NCI-H1436 treated with DMSO at 0.1 percent for 48 hours (cell line): ENCODE measurements at places on chromosomes 11 and 22.

- no peak for DNase-seq
Measured at GRCh38 chr11:5280582-5281102, 10.9 kb upstream of the HBE1 start.

- no peak for DNase-seq
Measured at GRCh38 chr22:41070665-41071331, 21.6 kb upstream of the EP300 start.

- no peak for DNase-seq
Measured at GRCh38 chr11:79086056-79086455, 354.8 kb downstream of the TENM4 start.

GRCh38 chr11:113817162-113817561, 37.6 kb downstream of the CLDN25 start:
- DNase-seq, result no peak

DNA sequence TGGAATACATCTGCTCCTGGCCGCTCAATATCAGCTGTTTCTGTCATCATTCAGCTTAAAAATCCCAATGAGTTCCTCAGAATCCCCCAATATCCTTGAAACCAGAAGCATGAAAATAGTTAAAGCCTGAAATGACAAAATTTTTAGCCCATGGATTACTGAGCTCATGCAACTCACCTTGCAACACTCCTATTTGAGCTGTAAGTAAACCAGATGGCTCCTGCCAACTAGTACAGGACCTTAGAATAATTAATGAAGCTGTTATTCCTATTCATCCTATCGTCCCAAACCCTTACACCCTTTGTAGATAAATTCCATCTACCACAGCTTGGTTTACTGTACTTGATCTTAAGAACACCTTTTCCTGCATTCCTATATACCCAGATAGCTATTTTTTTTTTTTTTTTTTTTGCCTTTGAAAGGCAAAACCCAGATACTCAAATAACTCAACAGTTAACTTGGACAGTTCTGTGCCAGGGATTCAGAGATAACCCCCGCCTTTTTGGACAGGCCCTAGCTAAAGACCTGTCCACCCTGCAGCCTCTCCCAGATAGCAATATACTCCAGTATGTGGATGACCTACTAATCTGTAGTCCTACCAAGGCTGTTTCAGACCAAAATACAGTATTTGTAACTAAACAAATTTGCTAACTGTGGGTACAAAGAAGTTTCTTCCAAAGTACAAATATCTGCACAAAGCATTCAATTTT, 10.1 kb upstream of the BTBD10 start:
- no peak for DNase-seq

DNA sequence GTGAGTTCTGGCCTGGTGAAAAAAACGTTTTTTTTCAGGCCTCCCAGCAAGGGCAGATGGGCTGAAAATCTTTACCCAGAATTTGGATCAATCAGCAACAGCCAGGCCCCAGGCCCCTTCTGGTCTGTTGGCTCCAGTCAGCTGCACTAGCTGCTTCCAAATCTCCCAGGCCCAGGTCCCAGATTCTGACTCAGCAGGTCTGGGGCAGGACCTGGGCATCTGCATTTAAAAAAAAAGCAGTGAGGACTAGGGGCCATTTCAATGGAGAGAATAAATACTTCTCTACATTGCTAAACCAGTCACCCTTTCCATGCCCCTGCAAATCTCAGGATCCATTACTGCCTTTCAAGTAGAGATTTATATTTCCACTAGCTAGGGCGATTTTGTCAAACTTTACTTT, 4.3 kb downstream of the SLC15A3 start:
- no peak for DNase-seq

DNA sequence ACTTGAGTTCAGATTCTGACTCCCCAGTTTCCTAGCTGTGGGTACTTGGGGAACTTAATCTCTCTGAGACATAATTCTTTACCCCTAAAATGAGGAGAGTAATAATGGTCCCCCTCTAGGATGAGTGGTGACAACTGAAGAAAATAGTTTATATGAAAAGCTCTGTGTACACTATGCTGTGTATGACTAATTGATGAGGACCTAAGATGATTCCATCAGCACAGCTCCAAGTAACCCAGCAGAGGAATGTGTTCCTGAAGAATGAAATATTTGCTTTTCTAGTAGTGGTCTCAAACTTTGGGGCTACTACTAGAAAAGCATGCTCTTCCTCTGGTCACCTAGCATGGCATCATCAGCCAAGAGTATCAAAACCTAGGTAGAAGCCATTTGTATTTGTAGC, 217.3 kb upstream of the NARS2 start:
- no peak for DNase-seq

DNA sequence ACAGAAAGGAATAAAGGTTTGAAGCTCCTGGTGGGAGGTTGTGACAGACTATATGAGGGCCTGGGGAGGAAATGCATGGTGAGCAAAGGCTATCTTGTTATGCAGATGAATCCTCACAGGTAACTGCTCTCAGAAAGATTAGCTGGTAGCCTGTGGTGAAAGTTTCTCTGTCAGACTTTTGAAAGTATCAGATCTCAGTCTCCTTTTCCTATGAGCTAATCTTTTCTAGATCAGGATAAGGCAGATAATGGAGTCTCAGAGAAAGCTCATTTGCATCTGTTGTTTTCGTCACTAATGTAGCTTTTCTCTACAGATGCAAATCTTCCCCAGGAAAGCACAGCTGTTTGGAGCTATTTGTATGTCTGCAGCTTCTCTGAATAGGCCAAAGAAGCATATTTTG, 21.0 kb upstream of the OR6X1 start:
- DNase-seq, result no peak

- DNase-seq, result no peak
Measured at GRCh38 chr11:61637277-61637676, 42.9 kb upstream of the DAGLA start.

DNA sequence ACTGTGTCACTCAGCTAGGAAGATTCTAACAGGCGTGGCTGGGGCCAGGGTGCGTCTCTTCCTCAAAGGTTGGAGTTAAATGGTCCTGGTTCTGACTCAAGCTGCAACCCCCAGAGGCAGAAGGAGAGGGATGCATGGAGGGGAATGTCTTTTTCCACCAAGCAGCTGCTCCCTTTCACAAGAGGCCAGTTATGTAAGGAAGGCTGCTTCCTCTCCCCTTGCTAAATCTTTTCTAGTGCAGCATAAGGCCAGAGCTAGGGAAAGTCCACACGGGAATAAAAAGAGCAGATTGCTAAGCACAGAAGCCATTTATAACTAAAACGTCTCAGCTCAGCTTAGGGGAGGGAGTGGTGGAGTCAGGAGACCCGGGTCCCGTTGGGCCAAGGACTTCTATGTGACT, 10.0 kb downstream of the PVALB start:
- no peak for DNase-seq

- no peak for DNase-seq
Measured at GRCh38 chr11:112504056-112504455, 243.4 kb upstream of the PLET1 start.

- no peak for DNase-seq
Measured at GRCh38 chr11:65375012-65375411, 7.4 kb downstream of the SLC25A45 start.

DNA sequence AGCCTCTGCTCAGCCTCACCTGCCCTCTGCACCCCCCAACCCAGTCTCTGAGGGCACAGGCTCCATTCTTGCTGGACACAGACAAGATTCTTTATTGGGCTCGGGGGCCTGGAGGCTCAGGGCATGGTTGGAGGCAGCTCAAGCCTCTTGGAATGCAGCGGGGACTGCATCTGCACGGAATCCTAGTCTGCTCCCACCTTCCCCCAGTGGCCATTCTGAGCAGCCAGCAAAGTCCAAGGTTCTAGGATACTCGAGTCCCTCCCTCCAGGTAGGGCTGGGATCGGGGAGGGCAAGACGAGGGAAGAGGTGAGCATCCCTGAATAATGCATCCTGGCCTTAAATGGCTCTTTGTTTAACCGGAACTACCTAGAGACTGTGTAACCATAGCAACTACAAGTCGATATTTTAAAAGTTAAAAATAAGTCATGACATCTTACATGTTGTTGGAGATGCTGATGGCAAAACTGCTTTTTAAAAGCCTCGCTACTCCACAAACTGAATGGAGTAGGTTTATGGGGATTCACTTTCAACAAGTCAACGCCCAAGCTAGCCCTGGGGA, 10.7 kb upstream of the IGSF22 start:
- DNase-seq, result no peak

- DNase-seq, result no peak
Measured at GRCh38 chr11:46159680-46160079, 38.4 kb upstream of the PHF21A start.

- DNase-seq, result no peak
Measured at GRCh38 chr11:69473276-69473845, 8.1 kb upstream of the LINC01488 start.

DNA sequence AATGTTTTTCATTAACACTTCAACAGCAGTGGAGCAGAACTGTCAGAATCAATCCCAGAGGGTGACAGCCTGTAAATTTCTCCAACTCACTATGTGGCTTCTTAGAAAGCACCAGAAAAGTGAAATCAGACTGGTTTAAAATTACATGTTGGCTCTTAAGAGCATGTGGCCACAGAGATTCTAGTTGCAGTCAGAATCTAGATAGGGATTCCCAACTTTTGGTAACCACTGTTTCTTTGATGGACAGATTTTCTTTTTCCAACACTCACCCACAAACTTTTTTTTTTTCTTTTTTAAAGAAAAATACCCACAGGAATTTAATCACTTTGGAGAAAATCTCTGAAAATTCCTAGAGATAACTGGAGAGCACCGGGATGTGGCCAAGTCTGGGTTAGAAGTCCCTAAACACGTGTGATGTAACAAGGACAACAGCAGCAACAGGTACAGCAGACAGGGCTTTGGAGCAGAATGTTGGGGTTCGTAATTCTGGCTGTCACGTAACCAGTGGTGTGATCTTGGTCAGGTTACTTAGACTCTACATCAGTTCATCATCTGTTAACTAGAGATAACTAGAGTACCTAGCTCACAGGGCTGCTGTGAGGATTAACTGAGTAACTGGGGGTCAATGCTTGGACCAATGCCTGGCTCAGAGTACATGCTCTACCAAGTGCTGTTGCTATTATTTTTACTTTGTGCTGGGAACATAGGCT, 100.1 kb downstream of the NAT10 start:
- DNase-seq, result no peak

DNA sequence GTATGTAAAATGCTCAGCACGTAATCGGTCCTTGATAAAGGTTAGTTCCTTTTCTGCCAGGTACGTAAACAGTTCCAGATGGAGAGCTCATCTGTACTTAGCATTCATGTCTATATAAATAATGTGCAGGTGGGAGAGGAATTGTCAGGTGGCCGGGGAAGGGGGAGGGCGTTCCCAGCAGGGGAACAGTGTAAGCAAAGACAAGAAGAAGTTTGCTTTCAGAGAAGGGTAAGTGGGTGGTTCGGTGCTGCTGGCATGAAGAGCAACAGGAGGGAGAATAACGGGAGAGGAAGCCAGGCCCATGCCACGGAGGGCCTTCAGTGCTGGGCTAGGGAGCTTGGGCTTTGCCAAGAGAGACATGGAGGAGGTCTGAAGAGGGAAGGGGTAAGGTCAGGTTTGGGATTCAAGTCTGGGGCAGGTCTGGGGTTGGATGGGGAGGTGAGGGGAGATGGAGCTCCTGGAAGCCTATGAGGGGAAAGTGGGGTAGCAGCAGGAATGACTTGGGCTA, 11.4 kb upstream of the WNT11 start:
- no peak for DNase-seq

DNA sequence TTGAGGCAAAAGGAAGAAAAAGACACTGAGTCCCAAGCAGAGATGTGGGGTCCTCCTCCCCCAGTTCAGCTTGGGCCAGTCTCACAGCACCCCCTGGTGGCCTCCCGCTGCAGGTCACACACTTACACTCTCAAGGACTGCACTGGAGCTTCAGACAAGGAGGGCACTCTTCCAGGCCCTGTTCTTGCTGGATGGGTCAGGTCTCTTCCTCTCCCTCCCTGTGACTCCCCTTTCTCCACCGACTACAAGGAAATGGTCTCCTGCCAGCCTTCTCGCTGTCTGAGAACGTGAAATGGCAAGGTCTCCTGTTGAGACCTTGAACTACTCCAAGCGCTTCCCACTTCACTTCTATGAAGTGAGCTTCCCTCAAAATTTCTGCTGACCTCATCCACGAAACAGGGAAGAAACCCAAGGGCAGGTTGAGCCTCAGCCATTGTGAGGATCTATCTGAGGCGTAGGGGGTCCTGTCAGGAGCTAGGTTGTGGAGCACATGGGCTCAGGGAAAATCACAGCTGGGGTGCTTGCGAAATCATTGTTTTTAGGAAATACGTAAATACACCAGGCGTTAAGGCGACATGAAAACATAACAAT, 11.2 kb upstream of the IGLL1 start:
- no peak for DNase-seq

DNA sequence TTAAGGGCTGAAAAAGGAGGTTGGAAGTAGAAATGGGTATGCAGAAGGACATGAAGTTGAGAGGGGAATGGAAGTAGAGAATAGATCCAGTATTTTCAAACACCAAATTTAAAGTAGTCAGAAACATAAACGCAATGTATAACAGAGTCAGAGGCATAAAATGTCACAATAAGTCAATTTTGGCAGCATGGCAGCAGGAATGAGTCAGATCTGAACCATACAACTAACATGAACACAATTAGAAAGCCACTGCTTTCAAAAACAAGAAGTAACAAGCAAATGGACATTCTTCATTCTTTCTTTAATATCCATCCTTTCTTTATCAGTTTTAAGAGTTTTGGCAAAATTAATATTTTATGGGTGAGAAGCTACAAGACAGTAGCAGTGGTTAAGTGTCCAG, 2.5 kb downstream of the CHORDC1 start:
- no peak for DNase-seq

- DNase-seq, result peak; percentile 81
Measured at GRCh38 chr11:13329670-13330356, 52.2 kb downstream of the BMAL1 start.

DNA sequence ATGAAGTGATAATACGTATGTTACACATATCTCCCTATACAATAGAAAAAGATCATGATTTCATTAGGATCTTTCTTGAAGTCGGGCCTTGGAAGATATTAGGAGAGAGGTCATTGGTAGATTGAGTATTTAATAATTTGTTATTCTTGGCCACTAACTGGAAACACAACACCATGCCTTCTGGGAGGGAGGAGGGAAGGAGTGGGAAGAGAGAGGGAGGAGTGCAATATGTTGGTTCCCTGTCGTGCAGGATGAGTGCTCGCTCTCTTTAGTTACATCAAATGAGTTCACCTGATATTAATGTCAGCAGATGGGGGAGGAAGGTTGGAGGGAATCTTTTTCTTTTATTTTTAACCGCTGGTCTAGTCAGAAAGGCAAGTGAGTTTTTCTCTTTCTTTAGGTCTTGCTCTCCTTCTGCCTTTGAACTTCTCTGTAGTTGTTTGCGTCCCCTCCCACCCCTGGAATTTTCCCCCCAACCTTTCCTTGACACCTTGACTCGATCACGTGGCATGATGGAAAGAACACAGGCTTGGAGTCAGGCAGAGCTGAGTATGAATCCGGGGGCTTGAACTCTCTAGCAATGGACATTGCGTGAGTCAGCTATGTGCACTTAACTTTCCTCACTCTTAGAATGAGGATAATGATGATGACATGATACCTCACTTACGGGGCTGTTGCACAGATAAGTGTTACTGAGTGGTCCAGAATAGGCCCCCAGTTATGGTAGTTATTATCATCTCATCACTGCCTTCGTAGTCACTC, 6.2 kb downstream of the ADAMTS15 start:
- DNase-seq, result no peak
